Fibroblast of pulmonary artery (primary cell): ENCODE measurements at places on chromosomes 5 and 9.

GRCh38 chr5:2207416-2208238 lies 324.9 kb upstream of the IRX4 start:
- DNase-seq, result peak; percentile 1

GRCh38 chr5:92769978-92770377 lies 811.0 kb downstream of the NR2F1-AS1 start:
- DNase-seq, result peak; percentile 45

DNA sequence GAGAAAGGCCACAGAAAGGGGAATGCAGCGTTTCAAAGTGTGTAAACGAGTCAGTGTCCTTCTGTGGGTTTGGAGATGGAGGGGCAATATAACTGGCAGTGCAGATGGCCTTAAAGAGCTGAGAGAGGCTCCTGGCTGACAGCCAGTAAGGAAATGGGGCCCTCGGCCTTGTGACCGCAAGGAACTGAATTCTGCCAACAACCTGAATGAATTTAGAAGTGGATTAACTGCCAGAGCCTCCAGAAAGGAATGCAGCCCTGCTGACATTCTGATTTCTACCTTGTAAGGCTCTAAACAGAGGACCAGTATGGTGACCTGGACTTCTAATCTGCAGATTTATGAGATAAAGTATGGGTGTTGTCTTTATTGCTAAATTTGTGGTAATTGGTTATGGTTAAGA lies 17.5 kb upstream of the NREP start:
- DNase-seq, result peak; percentile 78

DNA sequence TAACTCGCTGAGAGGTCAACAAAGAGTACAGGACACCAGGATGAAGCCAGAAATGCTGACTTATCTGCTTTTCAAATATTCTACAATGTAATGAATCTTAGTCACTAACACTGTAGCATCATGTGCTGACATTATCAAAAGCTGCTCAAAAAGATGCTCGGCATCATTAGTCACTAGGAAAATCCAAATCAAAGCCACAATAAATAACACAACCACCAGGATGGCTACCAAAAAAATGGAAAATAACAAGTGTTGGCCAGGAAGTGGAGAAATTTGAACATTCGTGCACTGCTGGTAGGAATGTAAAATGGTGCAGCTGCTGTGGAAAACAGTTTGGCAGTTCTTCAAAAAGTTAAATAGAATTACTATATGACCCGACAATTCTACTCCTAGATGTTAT lies 269.1 kb downstream of the GLIS3 start:
- no peak for DNase-seq

DNA sequence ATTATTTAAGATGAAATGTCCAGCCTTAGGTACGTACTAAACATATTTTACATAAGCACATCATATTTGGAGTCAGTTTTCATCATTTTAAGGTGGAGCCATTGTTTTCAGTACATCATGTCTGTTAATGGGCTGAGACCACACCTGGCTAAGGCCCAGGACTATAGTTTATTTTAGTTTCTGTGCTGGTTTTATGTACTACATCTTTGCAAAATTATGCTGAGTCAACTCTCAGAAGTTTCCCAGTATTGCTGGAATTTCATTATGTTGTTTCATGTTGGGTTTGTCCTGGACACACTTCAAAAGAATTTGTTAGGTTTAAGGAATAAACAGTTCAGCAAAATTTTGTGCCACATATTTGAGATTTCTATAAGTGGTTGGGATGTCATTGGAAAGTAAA lies 171.2 kb downstream of the CCDC171 start:
- peak; percentile 50 for DNase-seq

GRCh38 chr5:59592101-59592500 lies 301.4 kb downstream of the PDE4D start:
- peak; percentile 36 for DNase-seq

DNA sequence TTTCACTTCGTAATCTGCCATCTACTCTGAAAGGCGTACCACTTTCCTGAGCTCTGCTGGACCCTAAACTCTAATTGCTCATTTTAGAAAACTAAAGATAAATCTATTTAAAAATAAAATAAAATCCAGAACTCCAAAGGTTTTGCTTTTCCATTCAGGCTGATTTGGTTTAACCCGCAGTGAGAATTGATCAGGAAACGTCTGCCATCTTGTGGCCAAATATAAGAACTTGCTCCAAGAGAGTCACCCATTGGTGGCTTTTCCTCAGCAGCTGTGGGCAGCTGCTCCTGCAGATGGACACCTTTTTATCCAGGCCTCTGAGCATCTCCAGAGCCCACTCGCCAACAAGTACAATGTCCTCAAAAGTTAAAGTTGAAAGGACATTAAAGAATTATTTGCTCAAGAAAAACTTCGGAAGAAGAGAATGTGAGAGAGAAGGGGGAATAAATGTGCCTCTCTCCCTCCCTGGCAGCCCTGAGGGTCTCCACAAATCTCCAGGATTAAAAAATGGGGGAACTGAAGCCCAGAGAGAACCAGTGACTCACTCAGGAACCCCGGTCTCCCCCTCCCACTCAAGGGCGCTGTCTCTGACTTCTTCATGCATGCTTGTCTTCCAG lies 4.1 kb downstream of the SAXO1 start:
- DNase-seq, result peak; percentile 83

DNA sequence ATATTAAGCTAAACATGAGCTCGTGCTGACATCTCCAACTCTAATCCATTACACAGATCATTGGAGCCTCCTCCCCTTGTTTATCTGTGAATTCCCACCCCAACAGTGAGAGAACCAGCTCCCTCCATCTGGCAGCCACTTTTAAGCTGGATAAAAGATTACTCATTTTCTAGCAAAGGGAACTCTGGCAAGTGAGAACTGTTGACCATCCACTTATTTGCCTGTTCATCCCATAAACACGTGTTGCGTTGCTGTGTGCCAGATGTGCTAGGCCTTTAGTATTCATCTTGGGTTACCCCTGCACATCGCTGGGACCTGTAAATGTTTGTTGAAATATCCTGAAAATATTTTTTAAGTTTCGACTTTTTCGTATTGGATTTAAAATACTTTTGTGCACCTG lies 2.4 kb upstream of the TOR1A start:
- DNase-seq, result no peak

GRCh38 chr5:17123010-17123409 lies 94.4 kb upstream of the BASP1 start:
- DNase-seq, result peak; percentile 25

- DNase-seq, result no peak
These were observed 138.9 kb downstream of the RASEF start for GRCh38 chr9:82923912-82924605.

DNA sequence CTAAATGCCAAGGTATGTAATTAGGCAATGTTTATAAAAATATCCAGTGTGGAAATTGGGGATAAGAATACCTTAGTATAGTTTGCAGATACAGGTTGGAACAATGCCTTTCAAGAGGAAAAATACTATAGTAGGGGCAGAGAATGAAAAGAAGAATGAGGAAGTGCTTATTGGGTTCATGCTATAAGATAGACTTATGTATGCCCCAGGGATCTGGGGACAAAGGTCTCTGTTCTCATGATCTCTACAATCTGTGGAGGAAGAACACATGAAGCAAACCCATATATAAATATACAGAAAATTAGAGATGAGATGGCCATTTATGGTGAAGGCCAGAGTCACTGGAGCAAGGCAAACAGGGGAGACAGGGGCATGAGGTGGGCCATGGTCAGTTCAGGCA lies 106.5 kb upstream of the DAB2 start:
- no peak for DNase-seq

DNA sequence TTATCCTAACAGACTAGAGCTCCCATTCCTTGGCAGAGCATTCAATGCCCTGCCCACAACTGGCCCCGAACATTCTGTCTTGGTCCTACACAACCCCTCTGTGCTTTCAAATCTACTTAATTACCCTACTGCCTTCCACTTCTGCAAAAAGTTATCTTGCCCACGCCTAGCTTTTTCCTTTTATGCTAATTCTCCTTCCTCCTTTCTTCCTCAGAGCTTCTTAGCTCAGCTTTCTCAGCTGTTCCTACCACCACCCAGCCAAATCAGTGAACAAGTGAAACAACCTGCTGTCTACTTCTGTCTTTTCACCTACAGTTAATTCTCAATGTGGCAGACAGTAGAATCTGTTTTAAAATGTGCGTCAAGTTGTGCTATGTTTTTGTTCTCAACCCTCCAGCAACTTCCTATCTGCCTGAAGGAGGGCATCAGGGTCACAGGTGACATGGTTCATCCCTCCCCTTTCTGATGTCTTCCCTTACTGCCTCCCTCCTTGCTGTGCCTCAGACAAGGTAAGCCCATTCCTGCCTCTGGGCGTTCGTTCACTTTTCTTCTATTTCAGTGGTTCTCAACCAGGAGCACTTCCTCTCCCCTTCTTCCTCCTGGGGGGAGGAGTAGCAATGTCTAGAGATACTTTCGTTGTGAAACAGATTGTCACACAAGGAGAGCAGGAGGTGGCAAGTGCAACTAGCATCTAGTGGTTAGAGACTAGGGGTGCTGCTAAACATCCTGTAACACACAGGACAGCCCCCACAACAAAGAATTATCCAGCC lies 1.3 kb upstream of the REEP5 start:
- DNase-seq, result no peak

GRCh38 chr5:172692981-172693380 lies 51.9 kb downstream of the NEURL1B start:
- peak; percentile 59 for DNase-seq

GRCh38 chr5:60487476-60487875 lies 212.5 kb downstream of the DEPDC1B start:
- DNase-seq, result no peak

DNA sequence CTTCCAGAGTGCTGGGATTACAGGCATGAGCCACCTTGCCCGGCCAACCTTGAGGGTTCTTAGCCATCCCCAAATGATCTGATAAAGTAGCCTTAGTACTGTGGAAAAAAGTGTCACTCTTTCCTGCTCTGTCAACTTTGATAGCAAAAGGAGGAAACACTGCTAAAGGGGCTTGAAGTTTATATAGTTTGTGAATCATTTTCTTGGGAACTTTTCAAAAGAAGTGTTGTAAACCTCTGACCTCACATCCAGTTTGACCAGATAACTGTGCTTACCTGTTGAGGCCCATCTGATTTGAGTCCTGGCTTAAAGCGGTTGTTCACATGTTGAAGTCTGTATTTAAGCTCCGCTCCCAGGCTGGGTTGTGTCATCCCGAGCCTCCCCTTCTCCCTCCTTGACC lies 303.3 kb downstream of the DOCK8 start:
- DNase-seq, result no peak

DNA sequence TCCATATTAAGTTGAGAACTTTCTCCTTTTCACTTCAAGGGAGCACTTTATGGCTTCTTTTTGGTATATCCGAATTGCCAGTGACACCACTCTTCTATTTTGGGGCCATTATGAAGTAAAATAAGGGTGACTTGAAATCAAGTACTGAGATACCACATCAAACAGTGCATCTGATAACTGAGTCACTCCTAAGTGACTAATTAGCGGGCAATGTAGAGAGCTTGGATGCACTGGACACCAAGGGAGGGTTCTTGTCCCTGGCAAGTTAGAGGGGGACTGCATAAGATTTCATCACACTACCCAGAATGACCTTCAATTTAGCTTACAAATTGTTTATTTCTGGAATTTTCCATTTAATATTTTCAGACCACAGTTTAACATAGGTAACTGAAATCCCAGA lies 813.9 kb upstream of the CDH10 start:
- no peak for DNase-seq

DNA sequence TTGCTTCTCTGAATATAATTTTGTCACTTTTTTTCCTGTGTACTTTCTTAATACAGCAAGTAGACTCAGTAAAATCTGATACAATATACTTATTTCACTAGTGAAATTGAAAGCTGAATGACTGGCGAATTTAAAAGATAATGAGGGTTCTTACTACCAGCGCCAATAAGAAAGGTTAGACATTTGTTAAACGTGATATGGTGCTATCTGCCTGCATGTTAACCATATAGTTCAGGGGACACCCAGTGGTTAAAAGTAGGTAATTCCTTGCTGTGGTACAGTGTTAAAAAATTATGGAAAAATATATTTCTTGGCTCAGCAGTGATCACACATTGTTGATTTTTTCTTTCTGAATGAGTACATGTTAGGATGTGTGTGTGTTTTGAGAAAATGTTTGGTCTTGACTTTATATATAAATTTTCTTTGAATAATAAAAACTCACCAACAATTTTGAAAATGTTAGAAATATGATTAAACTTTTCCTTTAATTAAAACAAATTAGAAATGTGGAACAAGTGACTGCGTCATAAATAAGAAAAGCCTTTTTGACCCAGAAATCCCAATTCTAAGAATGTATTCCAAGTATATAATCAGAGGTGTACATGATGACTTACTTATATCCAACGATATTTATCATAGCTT lies 25.8 kb downstream of the CAST start:
- peak; percentile 80 for DNase-seq

DNA sequence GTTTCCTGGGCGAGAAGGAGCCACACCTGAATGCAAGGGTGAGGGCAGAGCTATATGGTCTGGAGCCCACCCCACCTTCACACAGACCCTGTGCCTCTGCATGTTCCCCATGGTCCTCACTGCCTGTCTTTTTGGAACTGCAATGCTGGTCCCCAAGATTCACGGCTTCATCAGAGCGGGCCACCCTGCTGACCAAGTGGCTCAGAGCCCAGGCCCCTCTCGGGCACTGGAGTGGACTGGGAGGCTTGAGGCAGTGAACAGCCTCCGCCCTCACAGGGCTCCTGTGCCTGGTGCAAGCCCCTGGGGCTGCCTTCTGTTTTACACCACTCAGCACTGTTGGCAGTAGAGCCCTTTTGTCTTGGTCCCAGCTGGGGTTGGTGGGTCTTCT lies 143.2 kb downstream of the CACNA1B start:
- DNase-seq, result no peak

DNA sequence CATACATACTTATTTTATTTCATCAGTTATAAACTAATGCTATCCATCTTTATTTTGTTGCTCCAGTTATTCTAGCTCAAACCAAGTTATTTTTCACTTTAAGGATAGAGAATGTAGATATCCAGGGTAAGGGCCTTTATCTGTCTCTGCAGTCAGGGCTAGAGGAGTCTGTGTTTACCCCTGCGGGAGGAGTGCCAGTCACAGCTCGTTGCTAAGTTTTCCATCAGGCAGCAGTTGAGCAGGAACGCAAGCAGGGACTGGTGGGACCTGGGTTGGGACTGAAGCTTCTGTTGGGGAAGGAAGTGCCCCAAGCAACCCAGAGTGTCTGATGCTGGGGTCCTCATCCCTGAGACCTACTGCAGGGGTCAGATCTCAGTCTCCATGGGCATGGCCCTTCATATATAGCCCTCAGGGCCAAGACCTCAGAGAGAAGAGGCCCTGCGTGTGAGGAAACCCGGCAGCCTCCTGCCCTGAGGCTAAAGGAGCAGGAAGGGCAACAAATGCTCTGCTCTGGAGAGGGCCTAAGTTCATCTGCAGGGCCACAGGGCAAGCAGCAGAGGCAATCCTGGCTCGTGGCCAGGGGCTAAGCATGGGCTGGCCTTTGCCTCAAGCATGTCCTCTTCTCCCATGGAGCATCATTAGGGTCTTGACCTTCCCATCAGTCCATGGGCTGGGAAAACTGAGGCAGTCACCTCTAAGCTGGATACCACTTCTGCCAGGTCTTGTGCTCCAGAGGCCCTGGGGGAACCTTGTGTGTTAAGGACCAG lies 6.6 kb downstream of the SLC22A4 start:
- no peak for DNase-seq

DNA sequence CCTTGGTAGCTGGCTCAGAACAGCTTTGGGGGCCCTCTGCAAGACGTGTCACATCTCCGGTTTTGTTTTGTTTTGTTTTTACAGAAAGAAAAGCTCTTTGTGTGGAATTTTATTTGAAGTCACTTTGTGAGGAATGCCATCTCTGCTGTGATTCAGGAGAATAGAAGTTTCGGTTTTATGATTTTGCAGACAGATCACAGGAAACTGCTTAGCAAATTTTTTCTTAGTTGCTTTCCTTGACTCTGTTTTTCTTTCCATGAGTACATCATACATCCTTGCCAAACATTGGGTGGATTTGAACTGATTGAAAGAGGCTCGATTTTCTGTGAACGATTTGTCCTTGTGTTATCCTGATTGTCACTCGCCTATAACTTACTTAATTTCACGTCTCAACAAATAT lies 5.1 kb downstream of the SEMA5A start:
- DNase-seq, result peak; percentile 45
